NCI-H2227 treated with DMSO at 0.1 percent for 48 hours (cell line): ENCODE measurements at places on chromosomes 1 and 21.

GRCh38 chr21:31659286-31659535 is 282 bp upstream of the SOD1 start:
- no peak for DNase-seq

GRCh38 chr1:15799004-15799867 is 8.2 kb downstream of the UQCRHL start:
- no peak for DNase-seq

GRCh38 chr1:3453891-3454810 is at the start of gene ARHGEF16:
ARHGEF16 (plus strand) TSS chr1:3454665; CDS start chr1:3463085, 8,420 bp downstream.
- DNase-seq: peak; percentile 43

- no peak for DNase-seq
Measured at GRCh38 chr1:189962181-189962580, 515.5 kb downstream of the BRINP3 start.

GRCh38 chr1:184487531-184488193 is 100.8 kb downstream of the C1orf21 start:
- no peak for DNase-seq

DNA sequence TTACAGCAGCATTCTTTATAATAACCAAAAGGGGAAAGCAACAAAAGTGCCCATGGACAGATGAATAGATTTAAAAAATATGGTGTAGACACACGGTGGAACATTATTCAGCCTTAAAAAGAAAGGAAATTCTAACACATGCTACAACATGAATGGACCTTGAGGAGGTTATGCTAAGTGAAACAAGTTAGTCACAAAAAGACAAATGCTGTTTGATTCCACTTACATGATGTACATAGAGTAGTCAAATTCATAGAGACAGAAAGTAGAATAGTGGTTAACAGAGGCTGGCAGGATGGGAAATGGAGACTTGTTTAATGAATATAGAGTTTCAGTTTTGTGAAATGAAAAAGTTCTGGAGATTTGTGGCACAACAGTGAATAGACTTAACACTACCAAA is 151.4 kb downstream of the CYYR1 start:
- no peak for DNase-seq
